ENCODE measurements at places on chromosomes 5 and 9.
A peak's percentile ranks its signal among the peaks of the same experiment; 100 is the strongest.

DNA sequence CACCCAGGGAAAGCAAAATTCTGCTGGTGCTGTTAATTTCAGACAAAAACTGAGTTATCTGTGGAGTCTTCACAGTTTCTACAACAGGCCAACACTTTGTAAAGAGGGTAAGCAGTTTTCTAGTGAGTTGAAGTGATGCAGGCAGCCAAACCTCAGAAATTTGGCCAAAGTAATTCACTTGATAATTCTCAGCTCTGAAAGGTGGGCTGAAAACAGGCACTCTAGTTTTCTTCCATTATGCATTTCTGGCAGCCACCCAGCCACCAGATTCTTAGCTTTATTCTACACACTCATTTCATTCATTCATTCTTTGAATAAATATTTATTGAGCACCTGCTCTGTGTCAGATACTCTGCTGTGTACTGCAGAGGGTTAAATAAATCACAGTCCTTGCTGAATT, 184.2 kb downstream of the RAB3C start:
- DNase-seq: no peak

DNA sequence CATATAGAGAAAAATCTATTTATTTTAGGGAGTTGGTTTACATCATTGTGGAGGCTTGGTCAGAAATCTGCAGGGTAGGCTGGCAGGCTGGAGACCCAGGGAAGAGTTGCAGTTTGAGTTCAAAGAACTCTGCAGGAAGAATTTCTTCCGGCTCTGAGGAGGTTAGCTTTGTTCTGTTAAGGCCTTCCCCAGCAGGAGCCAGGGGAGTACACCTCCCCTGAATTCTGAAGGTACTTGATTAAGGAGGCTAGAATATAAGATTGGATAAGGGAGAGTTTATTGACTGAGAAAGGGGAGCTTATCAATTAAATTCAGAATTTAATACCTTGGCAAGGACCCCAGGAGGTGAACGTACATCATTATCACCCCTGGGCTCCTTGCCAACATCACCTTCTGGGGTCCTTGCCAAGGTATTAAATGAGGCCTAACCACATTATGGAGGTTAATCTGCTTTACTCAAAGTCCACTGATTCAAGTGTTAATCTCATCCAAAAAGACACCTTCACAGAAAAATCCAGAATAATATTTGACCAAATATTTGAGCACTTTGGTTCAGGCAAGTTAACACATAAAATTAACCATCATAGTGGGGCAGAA, 351.7 kb downstream of the CWC27 start:
- DNase-seq: no peak

- DNase-seq: no peak
These were observed 68.7 kb upstream of the SLC1A3 start for GRCh38 chr5:36537724-36538123.

DNA sequence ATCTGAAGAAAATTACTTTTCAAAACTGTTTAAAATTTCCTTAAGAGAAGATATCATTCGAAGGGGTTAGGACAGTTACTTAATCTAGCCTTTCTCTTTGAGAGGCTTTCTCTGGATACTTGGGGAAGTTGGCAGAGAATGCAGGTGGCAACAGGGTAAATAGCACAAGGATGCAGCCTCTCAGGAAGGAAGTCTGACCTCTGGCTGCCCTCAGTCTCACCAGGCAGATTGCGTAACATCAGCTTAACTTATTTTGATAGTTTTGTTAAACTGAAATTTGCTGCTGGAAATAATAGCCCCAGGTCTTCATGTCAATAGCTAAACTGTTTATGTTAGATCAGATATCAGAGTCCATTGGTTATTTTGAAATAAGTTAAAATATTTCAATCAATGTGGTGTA, 20.4 kb downstream of the CCDC192 start:
- DNase-seq: peak; percentile 4

GRCh38 chr9:137982200-137982599, 104.6 kb downstream of the CACNA1B start:
- no peak for DNase-seq

GRCh38 chr5:122296871-122297270, 15.2 kb upstream of the SNCAIP start:
- DNase-seq: no peak

- no peak for DNase-seq
These were observed 66.0 kb downstream of the PLAC8L1 start for GRCh38 chr5:146039420-146039819.

DNA sequence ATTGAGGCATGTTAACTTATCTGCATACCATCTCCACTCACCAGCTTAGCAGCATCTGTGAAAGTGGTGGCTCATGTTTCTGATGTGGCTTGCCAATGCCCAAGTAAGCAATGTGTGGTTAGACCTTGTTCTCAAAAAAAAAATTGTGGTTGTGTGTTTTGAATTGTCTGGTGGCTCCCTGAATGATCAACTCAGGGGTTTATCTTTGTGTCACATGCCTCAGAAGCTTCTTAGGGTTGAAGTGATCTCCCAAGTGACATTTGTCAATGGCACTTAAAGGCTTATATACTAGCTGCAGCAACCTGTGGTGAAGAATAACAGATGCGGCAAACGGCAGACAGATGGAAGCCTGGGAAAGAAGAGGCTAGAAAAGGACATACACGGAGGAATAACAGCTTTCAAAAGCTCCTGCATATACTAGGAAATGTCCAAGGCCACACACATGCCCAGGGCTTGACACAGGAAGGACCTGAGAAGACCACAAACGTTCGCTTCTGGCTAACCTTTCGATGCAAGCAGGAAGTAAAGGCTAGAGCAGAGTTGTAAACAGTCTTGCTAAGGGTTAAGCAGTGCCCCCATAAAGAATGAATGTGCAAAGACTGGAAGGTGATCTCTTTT, 42.2 kb upstream of the FSD1L start:
- no peak for DNase-seq

DNA sequence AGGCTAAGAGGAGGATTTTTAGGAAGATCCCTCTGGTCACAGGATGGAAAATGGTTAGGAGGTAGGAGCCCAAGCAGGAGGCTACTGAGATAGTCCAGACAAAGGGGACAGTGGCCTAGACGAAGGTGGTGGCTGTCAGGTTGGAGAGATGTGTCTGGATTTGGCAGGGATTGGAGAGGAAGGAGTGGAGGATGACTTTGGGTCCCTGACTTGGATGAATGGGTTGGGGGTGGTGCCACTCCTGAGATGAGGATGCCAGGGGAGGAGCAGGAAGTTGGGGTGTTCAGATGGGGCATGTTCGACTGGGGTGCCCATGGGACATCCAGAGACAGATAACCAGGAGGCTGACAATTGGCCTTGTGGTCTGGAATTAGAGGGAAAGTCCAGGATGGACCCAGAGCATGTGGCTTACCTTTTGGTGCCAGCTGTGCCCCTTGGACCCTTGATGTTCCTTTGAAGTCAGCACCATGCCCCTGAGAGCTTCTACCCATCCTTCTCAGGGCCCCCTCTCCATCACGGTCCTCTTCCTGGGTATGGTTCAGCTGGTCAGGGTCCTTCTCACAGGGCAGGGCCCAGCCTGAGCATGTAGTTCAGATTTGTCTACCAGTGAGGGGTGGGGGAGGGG, 15.1 kb upstream of the IGFBPL1 start:
- DNase-seq: no peak

GRCh38 chr5:151315998-151316597, 12.5 kb upstream of the SLC36A3 start:
- peak; percentile 55 for DNase-seq

DNA sequence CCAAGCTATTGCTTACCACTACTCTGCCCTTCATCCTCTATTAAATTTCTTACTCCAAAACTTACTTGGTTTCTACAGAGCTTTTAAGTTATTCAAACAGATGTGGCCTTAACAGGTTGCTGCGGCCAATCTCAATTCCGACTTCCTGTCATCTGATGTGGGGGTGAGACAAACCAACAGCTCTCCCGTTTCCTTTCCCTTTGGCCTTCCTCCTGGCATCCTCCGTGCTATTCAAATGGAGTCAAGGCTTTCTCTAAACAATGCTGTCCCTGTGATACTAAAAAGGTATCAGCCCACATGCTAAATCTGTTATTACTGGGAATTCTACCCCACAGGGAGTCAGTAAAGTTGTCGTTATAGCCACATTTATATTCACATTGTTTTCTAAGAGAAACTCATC, 11.8 kb downstream of the RBM18 start:
- no peak for DNase-seq

DNA sequence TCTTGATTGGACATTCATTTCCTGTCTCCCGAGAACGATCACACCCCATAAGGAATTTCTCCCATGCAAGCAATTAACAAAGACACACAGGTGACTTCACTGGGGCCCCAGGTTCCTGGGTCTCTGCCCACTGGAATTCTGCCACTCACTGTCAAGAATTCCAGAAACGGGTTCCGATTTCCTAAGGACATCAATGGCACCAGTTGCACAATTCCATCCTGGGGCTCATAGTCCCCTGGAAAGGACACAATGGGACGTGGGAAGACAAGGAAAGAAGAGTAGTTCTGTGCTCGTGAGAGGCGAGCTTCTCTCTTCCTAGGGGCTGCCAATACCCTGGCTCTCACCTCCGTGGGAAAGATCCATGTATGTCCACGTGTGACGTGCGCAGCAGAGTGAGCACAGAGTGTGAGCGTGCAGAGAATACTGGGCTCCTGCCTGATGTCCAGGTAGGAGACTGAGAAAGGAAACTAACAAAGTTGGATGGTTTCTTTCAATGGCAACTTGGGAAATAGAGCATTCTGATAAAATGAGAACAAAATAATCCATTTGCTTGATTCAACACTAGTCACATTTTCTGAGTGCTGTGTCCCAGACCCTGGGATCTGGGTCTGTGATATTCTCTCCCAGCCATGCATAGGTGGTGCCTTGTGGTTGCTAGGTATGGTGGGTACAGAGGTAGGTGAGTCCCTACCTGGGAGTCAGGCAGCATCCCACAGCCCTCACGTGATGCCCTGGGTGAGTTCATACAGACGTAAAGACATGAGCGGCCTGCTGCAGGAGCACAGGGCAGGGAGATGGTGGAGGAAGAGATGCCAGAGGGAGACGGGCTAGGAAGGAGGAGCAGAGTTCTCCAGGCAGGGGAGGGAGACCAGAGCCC, 159.8 kb downstream of the COL23A1 start:
- no peak for DNase-seq

DNA sequence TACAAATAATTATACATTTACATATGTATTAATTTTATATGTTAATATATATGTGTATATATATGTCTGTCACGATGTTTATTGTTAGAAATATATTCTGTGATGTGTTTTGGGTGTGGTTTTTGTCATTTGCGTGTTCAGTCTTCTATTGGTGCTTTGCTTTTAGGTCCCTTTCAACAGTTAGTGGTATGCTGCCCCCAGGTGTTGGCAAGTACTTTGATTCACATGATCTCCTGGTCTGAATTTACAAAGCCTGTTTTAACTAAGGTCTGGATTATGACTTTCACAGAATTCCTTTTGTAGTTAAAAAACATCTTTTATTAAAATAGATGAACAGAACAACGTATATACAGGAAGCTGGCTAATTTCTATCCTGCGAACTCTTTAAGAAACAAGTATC, 271.5 kb downstream of the CCDC171 start:
- DNase-seq: no peak

- peak; percentile 2 for DNase-seq
These were observed 203.1 kb upstream of the PPP1R2B start for GRCh38 chr5:156647034-156647451.

DNA sequence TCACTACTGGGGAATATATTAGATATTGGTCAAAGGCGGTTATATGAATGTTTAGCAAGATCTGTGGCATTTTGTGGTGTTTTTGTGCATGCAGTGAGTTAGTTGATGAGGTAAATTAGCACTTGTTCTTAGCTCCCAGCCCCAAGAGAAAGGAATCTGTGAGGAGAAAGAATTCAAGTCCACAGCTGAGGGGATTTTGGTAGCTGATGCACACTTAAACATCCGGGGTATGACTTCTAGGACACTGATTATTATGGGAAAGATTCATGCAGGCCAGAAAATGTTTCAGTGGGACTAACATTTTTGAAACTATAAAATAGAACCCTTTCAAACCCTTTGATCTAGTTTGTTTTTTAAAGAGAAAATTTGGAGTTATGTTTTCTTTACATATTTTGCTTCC, 118.2 kb upstream of the RPS23 start:
- no peak for DNase-seq

DNA sequence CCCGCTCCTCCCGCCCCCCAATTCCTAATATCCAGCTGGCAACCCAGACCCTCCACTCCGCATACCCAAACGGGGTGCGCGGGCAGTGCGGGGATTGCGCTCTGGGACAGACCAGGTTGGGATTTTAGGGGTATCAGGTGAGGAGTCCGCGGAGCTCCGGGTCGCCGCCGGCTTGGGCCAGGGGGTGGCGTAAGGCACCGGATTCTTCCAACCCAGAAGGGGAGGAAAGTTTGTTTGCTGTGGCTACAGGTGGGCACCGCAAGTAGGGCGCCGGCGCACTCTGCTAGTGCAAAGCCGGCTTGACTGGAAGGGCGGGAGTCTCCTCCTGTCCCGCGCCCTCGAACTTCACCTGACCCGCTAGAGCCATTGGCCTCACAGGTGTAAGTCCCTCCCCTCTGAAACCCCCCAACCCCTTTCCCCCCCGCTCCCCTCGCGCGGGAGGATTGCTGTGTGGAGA, 709 bp downstream of the IQGAP2 start:
- DNase-seq: no peak

GRCh38 chr5:159576902-159577301, 246.6 kb upstream of the IL12B start:
- no peak for DNase-seq

DNA sequence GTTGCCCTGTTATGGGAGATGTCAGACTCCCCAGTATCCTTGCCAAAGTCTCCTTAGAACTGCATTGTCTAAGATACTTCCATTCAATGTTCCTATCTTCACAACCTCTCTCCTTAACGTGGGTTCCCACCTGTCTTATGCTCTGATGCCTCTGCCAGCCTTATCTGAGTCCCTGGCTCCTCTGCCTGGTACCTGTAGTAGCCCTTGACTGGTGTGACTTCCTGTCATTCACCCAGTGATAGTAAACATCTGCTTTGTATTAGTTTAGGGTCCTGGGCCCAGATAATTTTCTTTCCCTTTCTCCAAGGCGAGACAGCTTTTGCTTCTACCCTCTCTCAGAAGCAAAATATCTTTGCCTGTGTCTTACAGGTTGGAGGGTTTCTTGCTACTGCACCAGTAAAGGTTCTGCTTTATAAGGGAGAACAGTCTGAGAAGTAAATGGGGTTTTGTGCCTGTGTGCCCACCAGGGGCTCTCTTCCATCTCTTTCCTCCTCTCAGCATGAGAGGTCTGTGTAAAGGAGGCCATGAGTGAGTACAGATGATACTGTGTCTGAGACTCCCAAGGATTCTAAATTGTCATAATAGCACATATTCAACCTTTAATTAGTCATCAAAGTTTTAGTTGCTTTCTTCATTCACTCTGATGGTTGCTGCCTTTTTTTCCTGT, 220.8 kb downstream of the PRR16 start:
- no peak for DNase-seq

- no peak for DNase-seq
These were observed 21.7 kb upstream of the HOMER1 start for GRCh38 chr5:79535477-79536192.

Data from stromal cell of bone marrow (primary cell).